ENCODE measurements at places on chromosomes 3 and 15. TPM values are rescaled to one million over a fixed set of nuclear protein-coding genes. Genes with fewer than 3 reads are reported as not detected.

DNA sequence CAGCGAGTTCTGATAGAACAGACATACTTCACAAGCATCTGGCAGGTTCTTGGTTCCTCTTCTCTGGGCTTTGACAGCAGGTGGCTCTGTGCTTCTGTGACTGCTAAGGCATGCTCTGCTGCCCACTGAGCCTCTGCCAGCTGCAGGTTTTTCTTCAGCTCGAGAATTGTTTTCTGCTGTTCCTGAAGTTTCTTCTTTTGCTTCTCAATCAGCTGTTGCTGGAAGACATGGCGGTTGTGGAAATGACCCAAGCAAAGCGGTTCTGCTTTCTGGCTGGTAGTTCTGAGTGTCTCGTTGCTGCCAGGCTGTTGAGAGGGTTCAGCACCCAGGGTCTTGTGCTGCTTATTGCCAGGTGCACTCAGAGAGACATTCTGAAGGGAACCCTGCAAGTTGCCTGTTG is 50.8 kb downstream of the CCDC191 start:
- DNase-seq, result peak; percentile 4

- peak; percentile 22 for DNase-seq
Measured at GRCh38 chr15:29952225-29952624, 130.0 kb upstream of the TJP1 start.

- no peak for DNase-seq
Measured at GRCh38 chr15:47813748-47814384, 96.6 kb downstream of the SEMA6D start.

DNA sequence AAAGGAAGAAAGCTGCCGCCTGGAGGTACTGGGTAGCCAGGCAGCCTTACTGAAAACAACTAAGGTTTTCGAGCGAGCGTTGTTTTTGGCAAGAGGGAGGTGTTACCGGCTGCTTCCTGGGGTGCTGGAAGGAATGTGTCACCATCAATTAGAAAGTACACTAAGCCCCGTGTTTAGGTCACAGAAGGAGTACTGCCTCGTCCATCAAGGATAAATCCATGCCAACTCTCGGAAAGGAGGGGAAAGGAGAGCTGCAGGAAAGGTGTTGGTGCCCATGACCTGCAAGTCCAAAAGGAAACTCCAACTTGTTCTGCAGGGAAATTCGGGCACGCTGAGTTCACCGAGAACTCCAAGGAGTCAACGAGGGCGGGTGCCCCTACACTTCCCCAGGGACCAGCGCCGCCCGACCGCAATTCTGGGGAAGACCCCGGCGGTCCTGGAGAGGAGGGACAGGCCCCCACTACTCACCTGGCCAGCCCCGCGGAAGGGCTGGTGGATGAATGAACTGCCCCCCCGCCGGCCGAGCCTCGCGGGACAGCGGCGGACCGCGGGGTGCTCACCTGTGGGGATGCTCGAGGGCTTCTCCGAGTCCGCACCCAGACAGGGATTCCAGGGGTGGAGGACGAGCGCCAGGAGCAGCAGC is 542 bp downstream of the PLOD2 start:
- DNase-seq, result peak; percentile 73

- DNase-seq, result no peak
Measured at GRCh38 chr3:84925571-84925970, 33.2 kb upstream of the CADM2 start.

- no peak for DNase-seq
Measured at GRCh38 chr15:35130245-35130644, 45.1 kb upstream of the NANOGP8 start.

DNA sequence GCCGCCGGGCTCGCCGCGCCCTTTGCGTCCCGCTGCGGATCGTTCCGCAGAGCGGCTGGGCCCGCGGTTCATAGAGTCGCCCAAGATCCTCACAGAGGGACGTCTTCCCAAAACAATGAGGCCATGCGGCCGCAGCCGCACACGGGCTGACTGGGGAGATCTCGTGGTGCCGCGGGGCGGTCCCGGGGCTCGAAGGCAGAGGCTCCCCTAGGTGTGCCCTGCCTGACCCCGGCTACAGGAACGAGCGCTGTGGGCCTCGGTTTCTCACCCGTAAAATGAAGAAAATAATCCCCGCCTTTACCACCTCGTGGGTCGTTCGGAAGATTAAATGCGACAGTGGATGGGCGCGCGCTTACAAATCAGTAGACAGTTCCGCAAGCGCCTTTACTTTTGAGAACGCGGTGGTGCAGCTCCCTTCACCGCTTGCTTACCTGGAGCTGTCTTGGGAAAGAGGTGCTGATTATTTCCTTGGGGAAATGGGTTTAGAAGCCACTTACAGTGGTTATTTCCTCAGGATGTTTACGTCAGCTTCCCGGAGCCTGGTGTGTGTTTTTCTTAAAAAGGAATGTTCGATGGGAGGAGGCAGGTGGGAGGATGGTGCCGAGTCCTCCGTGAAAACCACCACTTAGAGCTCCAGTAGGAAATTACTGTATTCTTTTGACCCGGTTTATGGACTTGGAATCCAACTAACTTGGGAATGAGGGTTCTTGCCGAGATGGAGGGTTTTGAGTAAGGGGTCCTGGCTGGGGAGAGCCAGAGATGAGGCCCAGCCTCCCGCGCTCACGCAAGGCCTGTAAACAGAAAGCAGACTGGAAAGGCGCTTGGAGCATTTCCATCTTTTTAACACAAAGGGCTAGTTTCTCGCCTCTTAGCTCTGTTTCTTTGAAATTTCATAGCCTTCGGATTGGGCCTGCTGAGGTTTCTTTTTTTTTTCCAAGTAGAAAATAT is 1.9 kb upstream of the MEX3B start:
- peak; percentile 18 for DNase-seq

- DNase-seq, result peak; percentile 52
Measured at GRCh38 chr15:64897345-64897985, 14.2 kb upstream of the ANKDD1A start.

- no peak for DNase-seq
Measured at GRCh38 chr15:74217907-74218885, 15.6 kb upstream of the STRA6 start.

- DNase-seq, result no peak
Measured at GRCh38 chr3:137071104-137071503, 113.3 kb downstream of the IL20RB start.

DNA sequence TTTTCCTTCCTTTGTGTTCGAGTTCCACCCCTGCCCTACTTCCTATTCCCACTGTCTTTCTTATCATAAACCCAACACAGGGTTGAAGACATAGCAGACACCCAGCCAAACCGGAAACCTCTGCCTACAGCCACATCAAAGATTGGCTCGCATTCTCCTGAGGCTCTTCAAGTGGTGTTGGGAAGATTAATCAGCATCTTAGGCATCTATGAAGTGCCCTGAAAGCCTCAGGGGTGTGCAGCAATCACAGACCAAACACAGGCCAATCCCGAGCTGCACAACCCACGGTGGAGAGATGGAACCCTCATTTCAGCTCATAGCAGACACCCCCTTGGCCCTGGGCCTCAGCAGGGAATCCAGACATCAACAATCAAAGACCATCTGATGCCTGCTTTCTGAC is 255.9 kb downstream of the XXYLT1 start:
- DNase-seq, result no peak

Gene GRM2
- total RNA-seq, result not detected

GRCh38 chr15:40787344-40787841 is 17.6 kb downstream of the C15orf62 start:
- peak; percentile 84 for DNase-seq

DNA sequence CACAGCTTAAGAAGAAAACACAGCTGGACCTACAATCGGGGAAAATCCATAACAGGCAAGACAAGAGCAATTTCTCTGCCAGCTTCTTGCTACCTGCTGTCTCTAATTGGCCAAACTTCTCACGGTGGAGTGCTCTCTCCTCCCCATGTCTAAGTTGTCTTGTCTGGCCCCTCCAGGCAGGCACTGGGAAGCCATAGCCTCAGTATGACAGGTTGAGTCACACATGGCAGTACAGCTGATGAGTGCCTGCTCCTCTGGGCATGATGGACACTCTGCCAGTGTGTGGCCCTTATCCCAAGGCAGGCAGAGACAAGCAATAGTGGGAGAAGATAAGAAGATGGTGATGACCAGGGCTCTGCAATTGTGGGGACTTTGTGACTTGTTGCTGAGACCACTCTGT is 551.8 kb downstream of the DIPK2A start:
- DNase-seq, result no peak

DNA sequence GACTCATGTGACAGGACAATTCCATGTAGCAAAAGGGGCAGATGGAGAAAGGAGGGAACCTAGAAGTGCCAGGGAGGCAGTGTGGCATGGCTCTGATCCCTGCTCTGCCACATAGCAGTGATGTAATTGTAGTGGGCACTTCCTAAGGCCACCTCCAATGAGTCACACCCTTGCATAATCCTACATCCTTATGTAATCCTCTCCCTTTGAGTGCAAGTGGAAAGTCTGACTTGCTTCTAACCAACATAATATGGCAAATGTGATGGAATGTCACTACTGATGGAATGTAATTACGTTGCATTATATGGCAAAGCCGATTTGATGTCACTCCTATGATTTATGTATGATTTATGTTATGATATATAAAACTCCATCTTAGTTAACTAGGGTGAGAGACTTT is 72.9 kb upstream of the ATP2C1 start:
- DNase-seq, result no peak

GRCh38 chr3:27202959-27203358 is 166.2 kb downstream of the NEK10 start:
- no peak for DNase-seq

- no peak for DNase-seq
Measured at GRCh38 chr3:49057268-49057667, 28.1 kb upstream of the IMPDH2 start.

DNA sequence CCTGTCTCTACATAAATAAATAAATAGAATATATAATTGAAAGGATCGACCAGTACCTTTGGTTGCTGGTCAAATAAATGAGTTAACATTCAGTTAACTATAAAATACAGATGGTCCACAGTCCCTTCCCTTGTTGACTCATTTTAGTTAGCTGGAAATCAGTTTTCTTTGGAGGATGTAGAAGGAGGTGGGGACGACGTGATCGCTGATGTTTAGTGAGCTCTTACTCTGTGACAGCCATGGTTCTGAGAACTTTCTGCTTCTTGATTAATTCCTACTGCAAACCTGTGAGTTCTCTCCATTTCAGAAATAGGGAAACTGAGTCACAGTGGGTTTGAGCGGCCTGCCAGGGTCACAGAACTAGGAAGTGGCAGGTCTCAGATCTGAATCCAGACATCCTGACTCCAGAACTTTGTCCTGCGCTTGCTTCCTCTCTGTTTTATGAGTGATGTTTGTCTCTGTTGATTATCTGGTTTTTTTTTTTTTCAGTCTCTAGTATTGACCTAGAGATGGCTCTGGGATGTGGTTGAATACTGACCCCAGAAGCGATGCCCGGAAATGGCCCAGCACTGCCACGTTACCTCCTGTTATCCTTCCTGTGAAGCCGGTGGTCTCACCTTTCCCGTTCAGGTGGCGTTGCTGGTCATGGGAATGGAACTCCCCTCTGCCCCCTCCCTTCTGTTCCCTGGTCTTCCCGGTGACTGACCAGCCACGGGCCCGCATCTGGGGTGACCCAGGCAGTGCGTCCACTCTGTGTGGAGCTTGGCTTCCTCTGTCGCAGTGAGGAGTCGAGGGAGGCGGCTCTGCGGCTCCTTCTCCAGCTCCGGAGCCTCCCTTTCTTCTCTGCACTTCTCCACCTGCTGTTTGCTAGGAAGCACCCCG is 18.2 kb downstream of the SYNM start:
- DNase-seq, result no peak

Data from thyroid gland (tissue), 4 donors.